Skeletal muscle tissue (tissue), 5 donors: ENCODE measurements at places on chromosomes 6 and 20. TPM values are rescaled to one million over a fixed set of nuclear protein-coding genes. Genes with fewer than 3 reads are reported as not detected.

CLVS2 gene
- under 0.01 TPM for total RNA-seq

SCRT2 gene
- not detected for total RNA-seq

OPN5 gene
- total RNA-seq: not detected

ACAT2 gene
- total RNA-seq: 5.2 TPM

SIRPB2 gene
- 1.6 TPM for total RNA-seq

HAO1 gene
- not detected for total RNA-seq

FAM83C gene
- total RNA-seq: not detected

SLC12A5 gene
- not detected for total RNA-seq

FNDC11 gene
- total RNA-seq: 0.52 TPM

NT5DC1 gene
- total RNA-seq: 2.6 TPM

BTNL2 gene
- not detected for total RNA-seq

TFAP2C gene
- not detected for total RNA-seq

ZNF334 gene
- 3.7 TPM for total RNA-seq

HLA-DOB gene
- total RNA-seq: not detected

BEND6 gene
- total RNA-seq: not detected

SLC17A3 gene
- total RNA-seq: not detected

SLC17A1 gene
- total RNA-seq: not detected

CRISP2 gene
- not detected for total RNA-seq

CYP21A2 gene
- not detected for total RNA-seq

EPPIN gene
- not detected for total RNA-seq

LHFPL5 gene
- total RNA-seq: not detected

UST gene
- total RNA-seq: 14.6 TPM

FAM110A gene
- total RNA-seq: 7.3 TPM

CLDN20 gene
- total RNA-seq: not detected

TBPL1 gene
- total RNA-seq: 7.8 TPM

PTCRA gene
- total RNA-seq: 1.0 TPM

PBOV1 gene
- total RNA-seq: not detected

UNC5CL gene
- 2.1 TPM for total RNA-seq

FBXL4 gene
- total RNA-seq: 14.1 TPM

PHF10 gene
- total RNA-seq: 29.7 TPM

ANGPT4 gene
- total RNA-seq: under 0.01 TPM

RIPPLY2 gene
- 1.6 TPM for total RNA-seq
